Upper lobe of left lung (tissue), 6 donors: ENCODE measurements at places on chromosomes 1 and 21.

DNA sequence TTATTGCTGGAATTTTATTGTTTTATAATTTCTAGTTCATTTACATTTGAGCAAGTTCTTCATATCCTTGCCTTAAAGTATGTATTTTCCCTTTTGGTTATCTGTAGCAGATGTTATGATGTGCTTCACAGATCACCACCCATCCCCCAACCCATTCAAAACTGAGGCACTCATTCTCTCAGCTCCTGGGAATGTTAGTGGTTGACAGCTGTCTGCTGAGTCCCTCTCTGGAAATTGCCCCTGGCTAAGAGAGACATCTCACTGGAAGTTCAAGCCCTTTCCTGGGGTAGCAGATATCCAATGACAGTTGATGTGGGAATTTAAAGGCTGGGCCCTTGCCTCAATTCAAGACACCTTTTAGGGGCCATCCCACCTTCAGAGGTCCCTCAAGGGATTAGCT is 4.3 kb upstream of the DPYD start:
- no peak for DNase-seq

DNA sequence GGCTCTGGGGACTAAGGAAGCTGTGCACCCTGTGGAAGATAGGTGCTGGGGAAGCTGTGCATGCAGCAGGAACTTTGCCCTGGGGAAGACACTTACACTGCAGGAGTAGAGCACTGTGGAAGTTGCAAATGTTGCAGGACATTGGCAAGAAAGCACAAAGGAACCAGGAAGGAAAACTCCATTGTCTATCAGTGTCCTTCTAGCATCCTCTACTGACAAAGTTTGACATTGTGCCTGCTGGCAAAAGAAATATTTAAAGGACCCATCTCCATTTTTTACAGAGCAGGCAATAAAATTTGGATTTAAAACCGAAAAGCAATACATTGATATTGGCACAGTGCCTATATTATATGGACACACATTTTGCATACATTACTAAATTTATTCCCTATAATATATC is 394.1 kb downstream of the PBX1 start:
- no peak for DNase-seq

- DNase-seq = no peak
Observed at GRCh38 chr1:832136-832535, 91.6 kb upstream of the SAMD11 start.

- DNase-seq = peak; percentile 37
Observed at GRCh38 chr1:244050014-244050834, 859 bp upstream of the ZBTB18 start.

GRCh38 chr1:232538224-232538942 is 91.5 kb downstream of the SIPA1L2 start:
- DNase-seq = no peak

DNA sequence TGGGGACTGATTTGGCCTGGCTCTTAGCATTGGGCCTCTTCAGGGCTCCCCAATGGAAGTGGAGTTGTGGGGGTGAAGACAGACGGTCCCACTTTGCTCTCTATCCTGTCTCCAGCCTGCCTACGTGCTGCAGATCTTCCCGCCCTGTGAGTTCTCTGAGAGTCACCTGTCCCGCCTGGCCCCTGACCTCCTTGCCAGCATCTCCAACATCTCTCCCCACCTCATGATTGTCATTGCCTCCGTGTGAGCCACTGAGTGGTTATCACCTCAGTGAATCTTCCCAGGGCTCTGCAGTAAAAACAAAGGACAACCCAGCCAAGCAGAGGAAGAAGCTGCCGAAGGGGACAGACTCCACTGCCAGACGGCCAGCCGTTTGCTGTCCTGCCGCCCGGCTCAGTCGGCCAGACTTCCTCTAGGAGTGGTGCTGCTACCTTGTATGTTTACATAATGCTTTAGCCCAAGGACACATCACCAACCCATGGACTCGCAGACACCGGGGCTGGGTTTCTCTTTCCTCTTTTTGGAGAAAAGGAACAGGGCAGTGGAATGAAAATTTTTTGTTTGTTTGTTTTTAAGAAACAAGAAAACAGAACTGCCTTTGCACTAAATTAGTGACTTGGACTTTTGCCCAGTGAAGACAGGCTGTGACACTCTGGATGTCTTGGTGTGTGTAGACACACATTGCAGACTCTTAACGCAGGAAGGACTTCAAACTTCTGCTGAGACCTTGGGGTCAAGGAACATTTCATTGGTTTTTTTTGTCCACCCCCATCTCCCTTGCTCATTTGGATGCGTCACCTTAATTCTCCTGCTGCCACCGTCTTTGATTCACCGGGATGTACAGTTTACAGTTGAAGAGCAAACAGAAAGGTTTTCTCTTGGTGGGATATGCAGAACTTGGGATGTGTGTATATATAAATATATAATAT is 36.5 kb downstream of the ZBTB17 start:
- DNase-seq = peak; percentile 66

- peak; percentile 36 for DNase-seq
Observed at GRCh38 chr1:95018602-95019369, 54.0 kb downstream of the ALG14 start.

GRCh38 chr1:236810018-236810417 is 14.9 kb downstream of the MTR start:
- DNase-seq = no peak

DNA sequence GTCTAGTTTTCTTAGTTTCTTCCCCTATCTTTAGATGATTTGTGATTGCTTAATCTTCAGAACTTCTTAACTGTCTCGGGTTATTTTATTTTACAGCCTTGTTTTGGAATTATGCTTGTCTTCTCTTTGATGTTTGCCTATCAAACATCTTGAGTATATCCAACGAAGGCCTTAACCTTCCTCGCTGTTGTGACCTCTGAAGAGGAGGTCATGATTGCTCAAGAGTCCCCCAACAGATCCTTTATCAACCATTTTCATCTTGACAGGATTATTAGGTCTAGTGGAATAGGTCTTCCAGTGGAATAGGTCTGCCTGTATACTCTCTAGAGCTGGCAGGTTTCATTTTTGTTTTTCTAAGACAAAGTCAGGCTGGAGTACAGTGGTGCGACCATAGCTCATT is 45.7 kb downstream of the UBE4B start:
- DNase-seq = no peak

DNA sequence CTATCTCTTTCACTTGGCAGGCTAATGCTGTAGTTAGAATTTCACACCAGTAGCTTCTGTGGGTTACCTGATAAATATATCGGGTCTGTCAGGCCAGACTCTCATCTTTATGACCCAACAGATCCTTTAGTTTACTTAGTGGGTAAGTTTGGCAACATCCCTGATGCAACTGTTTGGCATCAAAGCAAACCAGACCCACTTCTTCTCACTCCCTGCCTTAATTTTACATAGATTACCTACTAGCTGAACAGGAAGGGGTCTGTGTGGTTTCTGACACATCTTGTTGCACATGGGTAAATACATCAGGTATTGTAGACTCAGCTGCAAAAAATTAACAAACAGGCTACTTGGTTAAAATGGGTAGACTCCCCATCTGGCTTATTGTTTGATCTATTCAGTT is 3.2 kb upstream of the GUK1 start:
- no peak for DNase-seq

DNA sequence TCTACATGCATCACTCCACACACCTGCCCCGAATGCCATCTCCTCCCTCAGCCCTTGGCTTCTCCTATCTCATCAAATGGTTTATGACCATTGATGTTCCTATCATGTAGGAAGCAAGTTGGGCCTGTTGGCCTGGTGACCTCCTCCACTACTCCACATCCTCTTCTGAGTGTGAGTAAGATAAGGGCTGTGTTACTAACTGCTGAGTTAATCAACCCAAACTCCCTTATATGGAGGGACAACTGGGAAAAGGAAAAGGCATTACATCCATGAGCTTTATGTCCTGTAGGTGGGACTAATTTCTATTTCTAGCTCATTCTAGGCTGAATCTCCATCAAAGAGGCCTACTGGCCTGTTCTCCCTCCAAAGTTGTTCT is 57.6 kb downstream of the WLS start:
- no peak for DNase-seq

- DNase-seq = no peak
Observed at GRCh38 chr1:160800645-160801408, 4.9 kb downstream of the LY9 start.

DNA sequence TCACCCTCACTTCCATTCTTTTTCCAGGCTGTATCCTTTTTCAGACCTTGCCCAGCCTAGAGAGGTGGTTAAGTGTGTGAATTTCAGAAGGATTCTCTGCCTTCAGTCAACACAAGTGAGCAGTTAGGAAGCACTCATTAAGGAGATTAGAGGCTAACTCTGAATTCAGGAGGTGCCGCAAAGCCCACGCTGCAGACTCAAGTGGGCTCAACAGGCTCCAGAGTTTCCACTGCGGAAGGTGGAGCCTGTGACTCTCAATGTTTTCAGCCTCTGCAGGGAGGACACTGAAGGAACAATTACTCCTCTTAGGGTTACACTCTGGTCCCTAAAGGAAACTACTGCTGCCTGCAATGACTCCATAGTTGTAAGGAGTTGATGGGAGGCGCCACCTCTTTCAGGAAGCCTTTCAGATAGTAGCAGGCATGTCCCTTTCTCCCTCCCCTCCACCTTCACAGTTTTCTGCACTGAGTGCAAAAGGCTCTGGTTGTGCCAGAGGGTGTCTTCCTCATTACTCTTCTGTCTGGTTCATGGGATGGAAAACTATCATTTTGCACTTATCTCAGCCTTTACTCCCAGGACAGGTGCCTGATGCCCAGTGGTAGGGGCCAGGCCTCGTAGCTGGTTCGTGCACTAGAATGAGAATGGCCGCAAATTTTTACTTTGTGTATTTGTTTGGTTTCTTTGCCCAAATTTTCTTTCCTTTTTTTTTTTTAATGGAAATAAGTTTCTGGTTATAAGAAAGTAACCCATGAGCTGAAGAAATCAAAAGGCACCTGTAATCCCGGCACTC is 55.2 kb upstream of the SELENON start:
- no peak for DNase-seq

DNA sequence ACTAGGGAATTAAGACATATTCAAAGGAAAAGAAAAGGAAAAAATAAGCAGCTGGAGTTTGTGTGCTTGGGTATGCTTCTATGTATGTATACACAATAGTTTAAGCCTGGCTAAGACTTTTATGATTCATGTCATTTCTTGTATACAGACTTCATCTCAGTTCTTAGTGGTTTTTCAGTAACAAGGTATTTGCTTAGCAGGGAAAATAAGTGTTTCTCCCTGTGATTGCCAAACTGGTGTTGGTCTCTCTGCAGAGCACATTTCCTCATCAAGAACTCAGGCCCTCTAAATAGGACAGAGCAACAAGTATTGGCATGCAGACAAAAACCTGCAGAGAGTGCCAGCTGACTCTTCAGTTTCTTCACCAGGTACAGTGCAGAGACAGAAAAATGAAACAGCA is 484.4 kb upstream of the ZRANB2 start:
- no peak for DNase-seq

DNA sequence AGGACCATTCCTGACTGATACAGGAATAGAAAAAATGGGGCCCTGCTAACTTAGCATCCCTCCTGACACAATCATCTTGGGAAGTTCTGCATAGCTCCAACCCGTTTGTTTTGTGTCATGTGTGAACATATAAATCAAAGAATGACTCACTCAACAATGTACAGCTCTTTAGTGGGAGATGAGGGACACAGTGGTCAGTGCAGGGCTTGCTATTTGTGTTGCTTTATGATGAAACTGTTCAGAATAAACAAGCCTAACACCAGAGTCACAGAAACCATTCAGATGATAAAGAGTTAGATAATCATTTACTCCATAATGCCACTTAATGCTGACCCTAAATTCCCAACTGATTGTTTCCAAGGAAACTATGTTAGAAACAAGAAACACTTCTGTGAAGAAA is 154.2 kb upstream of the ZNHIT6 start:
- no peak for DNase-seq

DNA sequence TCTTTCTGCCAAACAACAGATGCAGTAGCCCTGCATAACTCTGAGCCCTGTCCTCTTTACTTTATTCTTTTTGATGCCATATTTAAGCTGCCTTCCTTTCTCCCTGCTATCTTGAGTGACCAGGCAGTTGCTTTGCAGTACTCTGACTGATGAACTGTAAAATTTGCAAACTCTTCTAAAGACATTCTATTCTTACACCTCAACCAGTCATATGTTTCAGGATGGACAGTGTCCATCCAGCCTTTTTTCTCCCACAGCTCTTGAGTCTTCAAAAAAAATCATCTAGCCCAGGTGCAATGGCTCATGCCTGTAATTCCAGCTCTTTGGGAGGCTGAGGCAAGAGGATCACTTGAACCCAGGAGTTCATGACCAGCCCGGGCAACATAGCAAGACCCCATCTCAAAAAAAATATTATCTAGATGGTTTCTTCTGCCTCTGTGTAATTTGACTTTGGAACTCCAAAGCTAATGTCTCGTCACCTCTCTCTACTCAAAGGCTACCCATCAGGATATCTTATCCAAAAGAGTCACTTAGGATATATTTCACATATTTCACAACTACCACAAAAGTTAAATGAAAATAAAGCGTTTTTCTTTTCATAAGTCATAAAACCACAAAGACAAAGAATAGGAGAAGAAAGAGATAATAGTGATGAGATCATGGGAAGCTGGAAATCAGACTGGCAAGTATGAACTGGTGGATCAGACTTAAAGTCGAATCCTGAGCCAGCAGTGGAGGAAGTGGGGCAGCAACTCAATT is 54.6 kb upstream of the IPO9 start:
- DNase-seq = no peak

DNA sequence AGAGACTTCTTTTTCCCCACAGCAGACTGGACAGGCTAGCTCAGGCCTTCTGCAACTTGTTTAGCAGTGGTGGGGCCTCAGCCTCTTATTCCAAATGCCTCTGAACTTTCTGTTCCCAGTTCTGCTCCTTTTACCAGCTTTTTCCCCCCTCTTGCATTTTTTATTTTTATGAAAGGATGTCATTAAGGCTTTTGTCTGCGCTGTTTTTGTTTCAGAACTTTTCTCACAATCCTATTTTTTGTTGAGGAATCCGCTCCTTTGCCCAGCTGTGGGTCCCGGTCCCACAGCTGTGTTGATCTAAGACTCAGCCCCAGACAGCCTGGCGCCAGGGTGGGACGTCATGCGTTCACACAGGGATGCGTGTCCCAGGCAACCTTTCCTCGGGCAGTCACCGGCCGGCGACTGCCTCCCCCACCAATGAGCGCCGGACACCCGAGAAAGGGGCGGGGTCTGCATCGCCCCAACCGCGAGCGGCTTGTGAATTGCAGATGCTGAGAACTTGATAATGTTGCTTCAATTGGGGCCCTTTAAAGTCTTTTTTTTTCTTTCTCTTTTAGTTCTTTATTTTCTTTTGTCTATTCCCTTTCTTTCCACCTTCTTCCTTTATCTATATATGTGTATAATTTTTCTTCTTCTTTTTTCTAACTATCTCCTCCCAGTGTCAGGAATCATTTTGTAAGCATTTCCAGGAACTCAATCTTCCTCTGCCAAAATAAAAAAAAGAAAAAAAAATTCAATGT is 3.0 kb upstream of the ID3 start:
- DNase-seq = peak; percentile 94
